Activated CD4-positive, CD25-positive, alpha-beta regulatory T cell treated with anti-CD3 and anti-CD28 coated beads, Interleukin-2, amount 50 U/mL, for 24 hours (primary cell): ENCODE measurements at places on chromosomes 1 and 21.

DNA sequence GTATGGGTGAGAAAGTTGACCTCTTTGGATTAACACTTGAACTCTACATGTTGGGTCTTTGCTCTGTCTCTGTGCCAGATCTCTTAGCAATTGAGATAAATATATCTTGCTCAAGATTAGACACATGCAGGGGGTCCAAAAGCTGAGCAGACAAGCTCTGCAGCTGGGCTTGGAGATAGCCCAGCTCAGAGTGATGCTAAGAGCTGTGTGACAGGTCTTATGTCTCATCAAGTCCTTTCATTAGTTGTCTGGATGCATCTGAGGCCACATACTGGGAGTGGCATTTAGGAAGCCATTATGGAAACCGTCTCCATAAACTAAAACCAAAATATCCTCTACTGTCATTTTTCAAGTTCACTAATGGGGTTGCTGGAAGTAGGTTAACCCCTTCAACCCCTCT, 289.4 kb upstream of the DUSP10 start:
- ATAC-seq = no peak

- ATAC-seq = no peak
Observed at GRCh38 chr1:183982172-183982963, 55.2 kb downstream of the COLGALT2 start.

DNA sequence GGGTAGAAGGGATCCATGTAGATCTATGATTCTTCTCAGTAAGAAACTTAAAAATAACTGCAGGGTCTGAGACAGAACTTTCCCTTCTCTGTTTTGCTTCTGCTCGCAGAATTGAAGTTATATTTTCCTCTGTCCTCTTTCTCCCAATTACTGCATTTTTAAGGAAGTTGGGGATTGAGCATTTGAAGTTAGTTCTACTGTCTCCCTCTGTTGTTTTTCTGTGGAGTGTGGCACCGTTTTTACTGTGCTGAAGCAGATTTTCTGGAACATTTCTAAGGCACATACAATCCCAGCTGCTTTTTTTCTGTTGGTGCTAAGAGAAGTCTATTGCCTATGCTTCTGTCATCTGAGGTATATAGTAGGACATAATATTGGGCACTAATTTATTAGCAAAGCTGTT, 43.3 kb downstream of the RASAL2 start:
- ATAC-seq = no peak

- peak; percentile 77 for ATAC-seq
Observed at GRCh38 chr1:209723756-209724693, 19.4 kb downstream of the HSD11B1 start.

DNA sequence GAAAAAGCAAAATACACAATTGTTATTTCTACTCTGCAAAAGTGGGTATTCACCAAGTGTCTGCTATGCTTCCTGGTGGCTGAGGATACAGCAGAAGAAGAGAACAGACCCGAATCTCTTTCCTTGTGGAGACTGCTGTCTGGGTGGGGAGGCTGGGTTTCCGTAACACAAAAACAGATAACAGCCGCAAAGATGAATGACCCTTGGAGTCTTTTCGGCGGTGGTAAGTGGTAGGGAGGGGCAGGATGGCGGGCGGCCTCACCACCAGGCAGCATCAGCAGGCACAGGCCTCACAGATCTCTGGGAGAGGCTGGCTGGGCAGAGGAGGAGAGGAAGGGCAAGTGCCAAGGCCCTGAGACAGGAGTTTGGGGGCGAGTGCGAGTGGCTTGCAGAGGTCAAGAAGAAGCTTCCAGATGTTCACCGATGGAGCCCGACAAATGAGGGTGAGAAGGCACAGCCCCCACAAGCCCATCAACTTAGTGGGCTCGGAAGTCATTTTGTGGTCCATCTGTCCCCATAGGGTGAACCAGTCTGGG, 164.2 kb downstream of the RHOU start:
- no peak for ATAC-seq

DNA sequence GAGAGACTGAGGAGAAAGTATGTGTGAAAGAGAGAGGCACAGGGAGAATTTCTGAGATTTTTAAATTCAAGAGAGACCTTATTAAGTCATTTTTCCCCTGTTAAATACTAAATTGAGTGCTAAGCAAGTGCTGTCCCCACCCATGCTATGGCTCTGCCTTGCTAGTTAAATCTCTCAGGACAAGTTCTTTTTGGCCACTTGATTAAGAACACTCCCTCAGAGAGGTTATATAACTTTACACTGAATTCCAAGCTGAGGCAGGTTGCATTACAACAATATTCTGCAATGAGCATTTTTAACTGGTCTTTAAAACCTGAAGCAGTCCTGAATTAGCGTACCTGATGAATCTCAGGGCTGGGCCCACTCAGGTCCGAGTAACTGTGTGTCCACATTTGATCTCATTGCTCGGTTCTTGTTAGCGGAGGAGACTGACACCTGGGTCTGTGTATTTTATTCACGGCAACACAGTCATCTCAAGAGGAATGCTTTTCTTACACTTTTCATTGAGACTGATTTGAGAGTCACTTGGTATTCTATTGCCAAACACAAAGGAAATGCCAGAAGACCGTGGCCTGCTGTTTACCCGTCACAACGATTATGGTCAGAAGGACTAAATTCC, 187.6 kb upstream of the ST6GALNAC5 start:
- ATAC-seq = no peak

GRCh38 chr1:38498686-38499085, 360.9 kb downstream of the RRAGC start:
- no peak for ATAC-seq

GRCh38 chr1:40840526-40841323, 21.4 kb downstream of the CITED4 start:
- no peak for ATAC-seq

- no peak for ATAC-seq
Observed at GRCh38 chr1:108678706-108679105, 13.4 kb upstream of the PRPF38B start.

GRCh38 chr1:15460708-15461095, 4.2 kb downstream of the CELA2A start:
- no peak for ATAC-seq

DNA sequence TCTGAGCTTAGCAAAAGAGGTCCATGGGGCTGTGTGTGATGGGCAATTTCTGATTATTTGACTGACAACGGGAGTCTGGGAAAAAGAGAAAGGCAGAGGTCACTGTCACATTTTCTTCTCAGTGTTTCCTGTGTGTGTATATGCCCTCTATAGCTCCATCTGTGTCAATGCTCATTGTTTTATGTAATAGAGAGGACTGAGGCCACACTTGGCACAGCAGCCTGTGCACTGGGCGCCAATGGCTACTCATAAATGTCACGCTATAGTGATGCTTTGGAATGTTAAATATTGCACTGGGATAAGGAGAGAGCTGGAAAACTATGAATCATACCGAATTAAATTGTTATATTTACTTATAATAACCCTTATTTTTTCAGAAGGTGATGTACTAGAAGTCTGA, 365.4 kb downstream of the NEGR1 start:
- ATAC-seq = no peak

DNA sequence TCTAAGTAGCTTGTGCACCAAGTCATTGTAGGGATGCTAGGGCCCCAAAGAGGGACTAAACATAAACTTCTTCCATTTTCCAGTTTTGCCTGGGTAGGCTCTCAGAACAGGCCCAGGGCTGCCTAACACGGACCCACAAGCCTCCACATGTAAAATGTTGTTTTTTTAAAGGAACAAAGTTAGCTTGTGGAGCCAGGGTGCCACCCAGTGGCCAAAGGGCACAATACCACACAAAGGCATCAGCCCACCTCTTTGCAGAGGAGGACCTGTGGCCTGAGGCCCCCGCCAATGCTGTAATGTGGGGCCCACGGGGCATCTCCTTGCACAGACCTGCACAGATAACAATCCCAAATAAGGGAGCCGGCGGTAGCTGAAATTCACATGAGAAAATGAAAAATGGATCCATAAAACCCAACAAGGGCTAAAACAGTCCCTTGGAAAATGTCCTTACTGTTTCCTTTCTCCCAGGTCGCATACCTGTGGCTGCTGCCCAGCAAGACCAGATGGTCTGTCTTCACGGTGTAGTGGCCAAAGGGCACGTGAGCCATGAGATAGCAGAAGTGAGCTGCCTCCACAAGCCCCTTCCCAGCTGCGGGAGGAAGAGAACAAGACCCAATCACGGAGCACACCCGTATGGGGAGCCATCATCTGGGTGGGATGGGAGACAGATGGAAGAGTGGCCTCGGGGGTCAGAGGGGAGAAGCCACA, 23.8 kb downstream of the SEC16B start:
- ATAC-seq = no peak

GRCh38 chr1:157566484-157567300, 14.4 kb upstream of the FCRL5 start:
- no peak for ATAC-seq

DNA sequence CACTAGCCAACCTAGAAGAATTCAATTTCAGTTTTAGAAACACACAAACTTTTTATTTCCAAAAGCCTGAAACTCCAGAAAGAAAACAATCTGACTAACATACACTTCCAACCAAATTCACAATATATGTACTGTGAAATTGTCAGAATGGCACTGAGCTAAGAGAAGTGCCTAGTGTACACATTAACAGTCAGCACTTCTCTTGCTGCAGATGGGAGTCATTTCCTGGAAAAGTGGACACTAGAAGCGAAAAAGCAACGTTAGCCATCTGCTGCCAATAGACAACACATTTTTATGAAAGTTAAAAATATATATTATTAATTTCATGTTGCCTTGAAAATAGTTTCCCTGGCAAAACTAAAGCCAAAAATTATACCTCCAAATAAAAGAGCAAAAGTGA, 66.1 kb downstream of the EPS15 start:
- no peak for ATAC-seq

- no peak for ATAC-seq
Observed at GRCh38 chr1:196121181-196121580, 487.1 kb downstream of the KCNT2 start.

GRCh38 chr21:37087188-37087587, 14.1 kb downstream of the TTC3 start:
- no peak for ATAC-seq

GRCh38 chr1:243732637-243733036, 117.4 kb downstream of the AKT3 start:
- ATAC-seq = no peak

DNA sequence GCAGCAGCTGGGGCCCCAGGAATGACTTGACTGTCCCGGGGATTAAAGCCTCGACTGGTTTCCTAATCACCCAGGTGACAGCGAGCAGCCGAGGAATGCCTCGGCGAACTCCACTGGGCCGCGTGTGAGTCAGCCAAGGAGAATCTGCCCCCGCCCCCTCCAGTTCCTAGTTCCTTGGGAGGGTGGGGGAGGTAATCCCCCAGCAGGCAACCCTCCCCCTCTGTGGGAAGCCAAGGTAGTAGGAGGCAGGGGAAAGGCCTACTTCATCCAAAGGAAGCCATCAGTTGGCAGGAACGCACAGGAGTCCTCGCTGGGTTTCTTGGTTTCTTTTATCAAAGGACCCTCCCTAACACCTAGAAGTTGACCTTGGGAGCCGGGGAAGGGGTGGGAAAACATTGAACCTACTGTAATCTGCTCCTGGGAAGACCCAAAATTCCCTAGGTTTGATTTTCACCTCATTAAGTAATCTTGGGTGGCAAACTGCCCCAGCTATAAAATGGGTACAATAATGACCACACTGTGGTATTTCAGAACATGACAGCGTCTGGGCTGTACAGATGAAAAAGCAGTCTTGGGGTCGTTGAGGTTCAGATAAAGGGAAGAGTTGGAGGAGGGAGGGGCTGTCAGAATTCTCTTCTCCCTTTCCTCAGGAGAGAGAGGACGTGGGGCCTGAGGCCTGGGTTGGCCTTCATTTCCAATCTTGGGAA, 1.4 kb downstream of the TENT5B start:
- ATAC-seq = no peak

- ATAC-seq = no peak
Observed at GRCh38 chr1:216528816-216529215, 105.6 kb upstream of the USH2A start.

DNA sequence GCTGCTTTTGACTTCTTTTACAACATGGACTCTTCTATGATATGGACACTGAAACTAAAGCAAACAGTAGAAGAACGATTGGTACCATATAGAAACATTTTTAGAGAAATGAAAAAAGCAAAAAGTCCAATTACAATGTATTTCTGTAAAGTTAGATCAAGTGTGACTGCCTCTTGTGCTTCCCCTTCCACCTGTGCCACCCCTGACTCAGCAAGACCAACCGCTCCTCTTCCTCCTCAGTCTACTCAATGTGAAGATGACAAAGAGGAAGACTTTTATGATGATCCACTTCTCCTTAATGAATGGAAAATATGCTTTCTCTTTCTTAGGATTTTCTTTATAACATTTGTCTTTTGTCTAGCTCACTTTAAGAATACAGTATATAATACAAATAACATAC, 66.9 kb downstream of the PHTF1 start:
- ATAC-seq = no peak

- no peak for ATAC-seq
Observed at GRCh38 chr1:216090556-216090955, 332.7 kb downstream of the USH2A start.

- ATAC-seq = no peak
Observed at GRCh38 chr1:179341943-179342547, 23.7 kb upstream of the AXDND1 start.

- no peak for ATAC-seq
Observed at GRCh38 chr1:111789666-111790316, 34.1 kb downstream of the DDX20 start.
